Type B pancreatic cell (in vitro differentiated cells): ENCODE measurements at places on chromosomes 11 and 22. TPM values are rescaled to one million over a fixed set of nuclear protein-coding genes. Genes with fewer than 3 reads are reported as not detected.

Gene CDC42BPG
- total RNA-seq: 20.1 and 47.7 TPM in 2 replicates

Gene GVQW3
- total RNA-seq: 3.9 and 9.9 TPM in 2 replicates

- no peak for DNase-seq
These were observed 72.7 kb downstream of the FEZ1 start for GRCh38 chr11:125423247-125423849.

Gene FAM181B
- total RNA-seq: 0.93 and 3.1 TPM in 2 replicates

Gene KCNJ5
- 0.90 and 1.6 TPM in 2 replicates for total RNA-seq
